ENCODE measurements at places on chromosomes 4 and X. TPM values are rescaled to one million over a fixed set of nuclear protein-coding genes. Genes with fewer than 3 reads are reported as not detected.

The NXF2B gene
- total RNA-seq, result 0.64 TPM

The CT47B1 gene
- total RNA-seq, result not detected

The NDST3 gene
- 1.5 TPM for total RNA-seq

The RTL9 gene
- total RNA-seq, result 0.39 TPM

The MAGEE2 gene
- not detected for total RNA-seq

The AP1S2 gene
- 87.8 TPM for total RNA-seq

The GPC4 gene
- total RNA-seq, result 69.0 TPM

The PCGF3 gene
- total RNA-seq, result 66.7 TPM

The OTUD6A gene
- not detected for total RNA-seq

The TBX22 gene
- total RNA-seq, result not detected

The SPINK2 gene
- 4.6 TPM for total RNA-seq

The RASSF6 gene
- 11.8 TPM for total RNA-seq

The AIFM1 gene
- 51.9 TPM for total RNA-seq

The MED14 gene
- total RNA-seq, result 43.5 TPM

The RIPPLY1 gene
- total RNA-seq, result not detected

The SSX2 gene
- not detected for total RNA-seq

- DNase-seq, result no peak
Measured at GRCh38 chrX:39984191-39984956, 113.4 kb downstream of the BCOR start.

GRCh38 chrX:320126-320783 lies 1.7 kb upstream of the GTPBP6 start:
- no peak for DNase-seq

GRCh38 chr4:99473131-99473530 lies 37.7 kb upstream of the C4orf17 start:
- no peak for DNase-seq

GRCh38 chr4:174828845-174829701 lies at the start of gene GLRA3:
TSS of gene GLRA3 (minus strand) at chr4:174829247. CDS start at chr4:174828811, 436 bp downstream.
- peak; percentile 78 for DNase-seq

DNA sequence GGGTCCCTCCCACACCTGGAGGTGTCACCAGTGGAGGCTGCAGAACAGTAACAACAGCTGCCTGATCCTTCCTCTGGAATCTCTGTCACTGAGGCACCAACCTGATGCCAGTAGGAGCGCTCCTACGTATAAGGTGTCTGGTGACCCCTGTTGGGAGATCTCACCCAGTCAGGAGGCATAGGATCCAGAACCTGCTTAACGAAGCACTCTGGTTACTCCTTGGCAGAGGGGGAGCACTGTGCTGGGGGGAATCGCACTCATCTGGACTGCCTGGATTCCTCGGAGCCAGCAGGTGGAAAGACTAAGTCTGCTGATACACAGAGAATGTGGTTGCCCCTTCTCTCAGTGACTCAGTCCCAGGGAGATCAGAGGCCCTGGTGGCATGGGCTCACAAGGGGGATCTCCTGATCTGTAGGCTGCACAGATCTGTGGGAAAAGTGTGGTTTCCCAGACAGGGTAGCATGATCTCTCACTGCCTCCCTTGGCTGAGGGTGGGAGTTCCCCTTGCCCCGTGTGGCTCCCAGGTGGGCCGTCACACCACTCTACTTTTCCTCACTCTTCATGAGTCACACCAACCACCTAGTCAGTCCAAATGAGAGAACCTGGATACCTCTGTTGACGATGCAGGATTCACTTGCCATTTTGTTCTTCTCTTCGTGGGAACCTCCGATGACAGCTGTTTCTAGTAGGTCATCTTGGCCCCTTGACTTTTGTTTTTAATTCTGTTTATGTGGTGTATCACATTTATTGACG lies 305.9 kb downstream of the IDS start:
- DNase-seq, result no peak

DNA sequence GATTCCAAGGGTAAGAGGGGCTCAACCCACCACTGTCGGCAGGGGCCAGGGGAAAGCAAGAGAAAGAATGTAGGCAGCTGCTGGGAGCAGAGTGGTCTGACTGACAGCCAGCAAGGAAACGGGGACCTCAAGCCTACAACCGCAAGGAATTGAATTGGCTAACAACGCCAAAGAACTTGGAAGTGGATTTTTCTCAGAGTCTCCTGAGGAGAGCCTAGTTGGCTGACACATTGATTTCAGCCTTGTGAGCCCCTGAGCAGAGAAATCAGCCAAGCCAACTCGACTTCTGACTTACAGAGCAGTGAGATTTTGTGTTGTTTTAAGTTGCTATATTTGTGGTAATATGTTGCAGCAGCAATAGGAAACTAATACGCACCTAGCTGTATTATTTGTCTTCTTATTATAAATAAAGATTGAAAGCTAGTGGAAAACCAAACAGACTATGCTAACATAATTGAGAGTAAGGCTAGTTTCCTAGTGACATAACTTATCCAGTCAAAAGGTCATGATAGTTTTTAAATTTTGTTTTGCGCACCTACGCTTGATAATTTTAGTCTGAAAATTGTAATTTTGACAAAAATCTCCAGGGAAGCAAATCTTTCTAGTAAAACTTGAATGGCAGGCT lies 145.8 kb upstream of the HCCS start:
- DNase-seq, result no peak

- DNase-seq, result no peak
Measured at GRCh38 chr4:14434483-14434882, 567.8 kb upstream of the CPEB2 start.

GRCh38 chr4:45846016-45846415 lies 277.8 kb downstream of the GABRG1 start:
- no peak for DNase-seq

DNA sequence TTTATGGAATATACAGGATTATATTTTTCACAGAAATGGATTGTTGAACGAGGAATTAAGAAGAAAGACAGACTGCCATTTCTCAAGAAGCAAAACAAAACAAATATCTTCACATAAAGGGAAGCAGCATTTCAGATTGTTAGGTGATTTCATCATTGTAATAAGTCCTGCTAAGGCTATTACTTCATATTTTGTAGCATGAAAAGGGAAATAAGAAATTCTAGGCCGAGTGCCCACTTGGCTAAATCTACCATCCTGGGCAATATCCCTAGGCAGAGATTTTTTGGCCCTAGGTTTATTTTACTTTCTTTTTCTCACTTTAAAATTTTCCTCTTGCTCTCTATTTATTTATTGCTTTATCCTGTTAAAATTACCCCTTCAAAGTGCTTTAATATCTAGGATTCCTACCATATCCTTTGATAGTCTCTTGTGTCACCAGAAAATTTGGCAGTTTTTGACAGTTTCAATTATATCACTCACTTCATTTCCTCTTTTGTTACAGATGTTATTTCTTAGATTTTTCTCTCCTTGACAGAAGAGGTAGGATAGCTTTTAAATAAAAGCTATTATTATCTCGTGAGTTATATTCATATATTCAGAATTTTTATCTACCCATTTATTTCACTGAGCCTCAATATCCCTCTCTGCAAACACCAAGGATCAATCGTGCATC lies 142.3 kb downstream of the PDGFC start:
- no peak for DNase-seq

DNA sequence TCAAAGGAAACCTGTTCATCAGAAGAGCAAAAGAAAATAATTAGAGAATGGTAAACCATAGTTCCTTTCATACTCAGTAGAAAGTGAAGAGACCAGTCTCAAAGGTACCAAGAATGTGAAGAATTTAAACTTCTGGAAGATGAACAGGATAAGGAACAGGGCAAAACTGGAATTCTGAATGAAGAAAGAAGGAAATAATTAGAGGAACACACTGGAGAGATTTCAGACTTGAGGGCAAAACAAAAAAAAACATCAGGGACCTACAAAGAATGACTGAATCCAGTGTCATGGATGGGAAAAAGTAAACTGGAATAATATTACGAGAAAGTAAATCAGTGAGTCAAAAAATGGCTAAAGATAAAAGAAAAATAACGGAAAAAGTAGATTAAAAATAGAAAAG lies 245.6 kb upstream of the NEIL3 start:
- no peak for DNase-seq

- no peak for DNase-seq
Measured at GRCh38 chr4:76095568-76095967, 21.1 kb downstream of the ART3 start.

GRCh38 chrX:155086202-155086840 lies 15.0 kb downstream of the BRCC3 start:
- no peak for DNase-seq

DNA sequence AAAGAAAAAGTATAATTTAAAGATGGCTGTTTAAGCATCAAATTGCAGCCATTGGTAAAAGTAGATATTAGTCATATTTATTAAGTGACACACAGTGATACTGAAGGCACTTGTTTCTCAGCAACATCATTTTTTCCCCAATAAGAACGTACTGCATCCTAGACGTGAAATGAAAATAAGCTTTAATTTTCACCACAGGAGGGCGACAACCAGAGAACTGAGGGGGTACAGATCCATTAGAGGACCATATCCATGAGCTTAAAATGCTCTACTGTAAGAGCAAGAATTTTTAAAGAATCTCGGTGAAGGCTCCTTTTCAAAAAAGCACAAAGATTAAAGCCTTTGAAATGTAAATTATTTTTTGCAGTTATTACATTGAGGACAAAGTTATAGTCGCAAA lies 33.4 kb downstream of the FRG1 start:
- DNase-seq, result no peak

DNA sequence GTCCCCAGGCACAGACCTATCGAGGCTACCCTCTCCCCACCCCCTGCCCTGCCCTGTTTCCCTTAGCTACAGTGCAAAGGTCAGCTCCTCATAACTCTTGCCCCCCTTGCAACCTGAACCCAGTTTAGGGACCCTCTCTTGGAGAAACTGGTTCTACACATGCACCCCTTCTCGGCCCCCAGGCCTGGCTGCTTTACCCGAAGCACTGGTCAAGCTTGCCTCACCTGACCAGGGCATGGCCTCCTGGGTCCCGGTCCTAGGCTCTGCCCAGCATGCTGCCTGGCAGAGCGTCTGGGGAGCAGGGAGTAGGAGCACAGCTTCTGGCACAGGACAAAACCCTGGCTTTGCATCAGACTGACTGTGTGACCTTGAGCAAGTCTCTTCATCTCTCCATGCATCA lies 28.0 kb downstream of the ZNF185 start:
- DNase-seq, result no peak

DNA sequence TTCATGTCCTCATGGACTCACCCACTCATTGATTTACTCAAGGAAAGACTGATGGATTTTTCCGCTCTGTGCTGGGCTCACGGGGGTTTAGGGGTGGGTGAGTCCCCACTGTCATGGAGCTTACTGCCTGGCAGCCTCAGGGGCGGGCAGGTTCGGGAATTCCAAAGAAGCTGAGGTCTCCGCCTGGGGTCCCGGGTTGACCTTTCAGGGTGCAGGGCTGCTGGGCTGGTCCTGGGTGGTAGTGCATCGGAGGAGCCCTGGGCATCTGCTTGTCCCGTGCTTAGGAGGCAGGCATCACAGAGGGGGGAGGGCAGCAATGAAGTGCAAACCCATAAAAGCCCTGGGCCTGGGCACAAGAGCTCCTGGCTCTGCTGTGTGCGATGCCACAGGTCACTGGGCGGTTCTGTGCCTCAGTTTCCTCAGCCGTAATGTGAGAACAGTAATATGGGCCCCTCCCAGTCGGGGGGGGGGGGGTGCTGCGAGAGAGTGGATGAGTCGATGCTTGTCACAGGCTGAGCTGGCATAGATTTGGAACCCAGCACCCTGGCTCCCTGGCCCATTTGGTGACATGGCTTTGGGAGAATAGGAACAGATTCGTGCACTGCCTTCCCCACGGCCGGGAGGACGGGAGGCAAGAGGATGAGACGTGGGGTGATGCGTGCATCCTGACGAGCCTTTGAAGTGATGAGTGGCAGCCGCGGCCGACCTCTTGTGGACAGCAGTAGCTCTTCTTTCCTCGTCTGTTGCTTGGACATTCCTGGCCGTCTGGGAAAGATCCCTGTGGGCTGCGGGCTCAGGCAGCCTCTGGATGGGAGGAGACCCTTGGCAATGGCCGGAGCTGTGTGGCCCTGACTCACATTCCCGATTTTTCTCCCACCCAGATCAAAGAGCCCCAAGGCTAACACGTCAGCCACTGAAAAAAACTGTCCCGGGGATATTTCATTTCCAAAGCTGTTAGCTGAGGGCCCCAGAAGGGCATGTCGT lies 42.0 kb downstream of the PSAPL1 start:
- peak; percentile 67 for DNase-seq

- DNase-seq, result no peak
Measured at GRCh38 chr4:108742451-108743420, 20.1 kb downstream of the ETNPPL start.

DNA sequence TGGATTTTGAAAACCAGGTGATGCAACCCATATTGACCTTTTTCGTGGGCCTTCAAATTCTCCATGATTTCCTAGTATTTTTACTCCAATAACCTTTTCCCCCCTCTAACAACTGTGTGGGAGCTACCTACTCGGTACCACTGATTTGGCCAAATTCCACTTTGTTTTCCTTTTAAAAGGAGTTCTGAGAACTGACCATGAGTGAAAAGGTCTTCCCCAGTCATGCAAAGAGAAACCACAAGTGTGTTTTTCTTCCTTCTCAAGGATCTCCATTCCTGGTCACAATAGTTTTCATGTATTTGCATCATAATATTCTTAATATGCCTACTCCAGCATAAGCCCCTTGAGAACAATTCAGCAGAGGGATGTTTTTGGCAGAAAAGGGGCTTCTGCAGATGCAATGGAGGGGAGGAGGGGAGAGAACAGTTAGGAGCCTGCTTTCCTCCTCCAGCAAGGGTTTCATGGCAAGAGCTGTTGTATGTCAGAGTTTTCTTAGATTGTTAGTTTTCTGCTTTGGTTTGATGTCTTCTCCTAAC lies 195.3 kb upstream of the ANXA3 start:
- DNase-seq, result no peak

GRCh38 chr4:183834252-183834651 lies 70.9 kb upstream of the STOX2 start:
- DNase-seq, result no peak

DNA sequence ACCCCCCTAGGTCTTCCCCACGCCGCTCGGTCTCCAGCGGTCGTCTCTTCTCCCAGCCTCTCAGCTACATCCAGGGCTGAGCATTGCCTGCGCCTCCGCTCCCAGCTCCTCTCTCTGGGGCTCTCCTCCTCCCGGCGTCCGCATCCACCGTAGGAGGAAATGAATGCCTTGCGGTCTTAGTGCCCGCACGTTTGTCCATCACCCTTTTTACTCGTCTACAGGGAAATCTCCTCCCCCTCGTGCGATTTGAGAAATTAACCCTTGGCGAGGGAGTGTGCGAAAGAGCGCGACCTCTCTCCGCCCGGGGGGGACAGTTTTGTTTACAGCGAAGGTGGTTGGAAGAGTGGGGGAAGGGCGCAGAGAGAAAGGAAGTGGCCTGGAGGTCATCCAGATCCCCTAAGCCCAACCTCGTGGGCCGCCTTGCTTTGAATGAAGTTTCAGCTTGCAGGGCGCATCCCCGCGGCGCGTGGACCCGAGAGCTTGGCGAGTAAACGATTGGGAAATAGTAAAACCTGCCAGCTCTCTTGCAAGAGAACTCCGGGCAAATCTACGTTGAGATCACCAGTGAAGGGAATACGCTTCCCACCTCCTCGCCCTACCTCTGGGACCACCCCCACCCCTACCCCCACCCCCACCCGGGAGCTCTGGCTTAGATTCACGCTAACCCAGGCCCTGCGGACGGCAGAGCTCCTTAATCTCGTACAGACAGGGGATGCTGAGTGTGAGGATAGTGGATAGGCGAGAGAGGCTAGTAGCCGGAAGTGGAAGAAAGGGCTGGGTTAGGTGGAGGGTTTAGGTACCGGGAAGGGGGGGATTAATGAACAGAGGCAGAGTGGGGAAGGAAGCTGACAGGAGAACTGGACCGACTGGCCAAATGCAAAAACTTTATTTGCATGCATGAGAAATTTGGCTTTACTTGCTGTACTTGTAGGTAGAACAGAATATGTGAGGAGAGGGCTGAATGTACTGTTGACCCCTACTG lies at the start of gene ELOVL6:
Gene ELOVL6, minus strand, starts transcription at position 181 of the 982 bp plus-strand sequence. CDS start 280 bp downstream, outside the sequence.
- peak; percentile 77 for DNase-seq

Measured in type B pancreatic cell (in vitro differentiated cells).